CD4-positive, alpha-beta T cell treated with Interleukin-10 for 1 hour (primary cell): ENCODE measurements at places on chromosomes 6 and 20.

GRCh38 chr6:34476921-34477320, 11.0 kb downstream of the PACSIN1 start:
- no peak for DNase-seq

- DNase-seq: no peak
These were observed 26.5 kb downstream of the GLO1 start for GRCh38 chr6:38676236-38676973.

- DNase-seq: no peak
These were observed 422.6 kb downstream of the HTR1B start for GRCh38 chr6:77040568-77041195.

GRCh38 chr6:52550014-52550575, 26.8 kb downstream of the TRAM2 start:
- DNase-seq: no peak
